ENCODE measurements at places on chromosomes 3 and 15.

GRCh38 chr15:33152502-33153109 is 41.9 kb downstream of the FMN1 start:
- DNase-seq: no peak

- peak; percentile 48 for DNase-seq
Observed at GRCh38 chr15:66294157-66294931, 976 bp downstream of the DIS3L start.

DNA sequence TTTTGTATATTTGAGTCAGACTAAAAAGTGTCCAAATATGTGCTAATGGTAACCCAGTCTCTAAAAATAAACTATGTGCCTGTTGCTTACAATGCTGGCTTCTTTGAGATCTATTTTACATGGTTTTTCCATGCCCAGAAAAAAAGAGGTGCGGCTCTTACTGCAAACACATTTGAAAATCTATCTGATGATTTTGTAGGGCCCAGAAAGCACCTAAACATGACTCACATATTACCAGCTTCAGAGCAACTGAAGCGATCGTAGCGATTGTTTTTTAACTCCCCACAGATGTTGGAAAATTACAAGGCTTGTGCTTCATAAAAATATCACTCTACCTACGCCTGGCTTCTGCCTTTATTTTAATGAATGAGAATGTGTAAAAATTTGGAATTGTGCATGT is 53.5 kb downstream of the SUCNR1 start:
- no peak for DNase-seq

DNA sequence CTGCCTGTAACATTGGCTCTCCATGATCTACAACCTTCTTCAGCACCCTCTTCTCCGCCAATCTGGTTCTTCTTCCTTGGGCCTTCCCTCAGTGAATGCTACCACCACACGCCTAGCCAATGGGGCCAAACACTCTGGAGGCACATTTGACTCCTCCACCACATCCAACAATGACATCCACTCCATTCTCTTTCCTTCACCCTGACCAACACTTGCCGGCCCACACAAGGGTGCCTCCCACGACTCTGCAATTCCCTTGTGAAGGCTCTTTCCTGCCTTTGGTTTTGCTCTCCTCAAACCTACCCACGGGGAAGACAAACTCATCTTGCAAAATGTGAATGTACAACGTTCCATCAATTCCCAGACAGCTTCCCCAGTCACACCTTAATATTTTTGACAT is 263.8 kb downstream of the FOXP1 start:
- no peak for DNase-seq

GRCh38 chr15:64163659-64164362 is 989 bp upstream of the PPIB start:
- DNase-seq: peak; percentile 46

DNA sequence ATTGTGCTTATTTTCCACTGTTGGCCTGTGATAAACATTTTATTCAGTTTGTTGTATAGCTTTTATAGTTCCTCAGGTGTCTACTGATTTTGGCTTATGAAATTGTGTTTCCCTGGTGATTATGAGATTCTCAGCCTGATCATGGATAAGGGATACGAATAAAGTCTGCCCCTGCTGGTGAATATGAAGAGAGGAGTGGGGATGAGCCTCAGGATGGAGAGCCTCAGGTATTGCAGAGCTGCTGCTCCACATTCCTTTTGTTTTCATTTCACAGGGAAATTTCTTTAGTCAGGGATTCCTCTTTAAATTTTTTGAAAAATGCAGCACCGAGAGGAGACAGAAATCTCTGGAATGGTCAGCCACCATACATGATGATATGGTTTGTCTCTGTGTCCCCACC is 14.7 kb upstream of the RAB6B start:
- no peak for DNase-seq

DNA sequence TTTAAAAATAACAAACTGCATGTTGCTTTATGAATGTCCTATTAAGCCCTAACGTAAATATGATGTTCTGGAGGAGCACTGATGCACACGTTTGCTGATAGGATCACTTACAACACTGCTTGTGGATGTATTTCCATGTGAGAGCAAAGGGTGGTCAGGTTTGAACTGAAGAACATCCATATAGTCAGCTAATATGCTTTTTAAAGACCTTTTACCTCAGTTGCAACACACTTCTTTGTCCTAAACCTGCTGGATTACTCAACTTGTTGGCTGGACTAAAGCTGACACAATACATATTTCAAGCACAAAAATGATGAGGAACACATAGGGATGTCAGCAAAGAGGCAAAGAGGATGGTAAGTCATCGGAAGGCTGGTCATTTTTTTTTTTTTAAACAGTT is 186.6 kb downstream of the TIGIT start:
- DNase-seq: no peak

GRCh38 chr15:70195587-70196305 is 98.0 kb upstream of the TLE3 start:
- DNase-seq: no peak

DNA sequence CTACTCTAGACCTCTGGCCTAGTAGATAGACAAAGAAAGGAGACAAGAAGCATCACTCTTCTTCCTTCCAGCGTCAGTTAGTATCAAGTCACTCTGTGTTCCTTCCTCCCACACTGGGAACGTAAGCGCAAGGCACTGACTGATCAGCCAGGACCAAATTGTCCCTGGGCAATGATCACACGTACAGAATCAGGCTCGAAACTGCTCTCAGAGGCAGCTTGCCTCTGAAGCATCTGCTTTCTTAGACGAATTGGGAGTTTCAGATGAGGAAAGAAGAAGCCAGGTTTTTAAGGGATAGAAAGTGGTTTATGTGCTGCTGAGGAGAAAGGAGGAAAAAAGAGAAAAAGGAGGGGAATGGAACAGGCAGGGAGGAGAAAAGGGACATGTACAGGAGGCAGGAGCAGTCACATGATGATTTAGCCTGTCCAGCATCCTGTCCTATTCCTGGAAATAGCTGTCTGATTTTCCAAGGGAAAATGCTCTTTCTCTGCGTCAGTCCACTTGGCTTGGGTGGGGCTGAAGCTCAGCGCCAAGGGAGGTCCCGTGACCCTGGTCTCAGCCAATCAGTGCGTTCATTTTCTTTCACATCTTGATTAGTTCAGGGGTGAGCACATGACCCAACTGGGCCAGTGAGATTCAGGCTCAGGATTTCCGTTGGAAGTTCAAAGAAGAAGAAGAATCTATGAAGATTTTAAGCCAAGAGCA is 102.0 kb upstream of the PRICKLE2 start:
- DNase-seq: no peak

- no peak for DNase-seq
Observed at GRCh38 chr3:187629711-187630110, 40.5 kb downstream of the SST start.

DNA sequence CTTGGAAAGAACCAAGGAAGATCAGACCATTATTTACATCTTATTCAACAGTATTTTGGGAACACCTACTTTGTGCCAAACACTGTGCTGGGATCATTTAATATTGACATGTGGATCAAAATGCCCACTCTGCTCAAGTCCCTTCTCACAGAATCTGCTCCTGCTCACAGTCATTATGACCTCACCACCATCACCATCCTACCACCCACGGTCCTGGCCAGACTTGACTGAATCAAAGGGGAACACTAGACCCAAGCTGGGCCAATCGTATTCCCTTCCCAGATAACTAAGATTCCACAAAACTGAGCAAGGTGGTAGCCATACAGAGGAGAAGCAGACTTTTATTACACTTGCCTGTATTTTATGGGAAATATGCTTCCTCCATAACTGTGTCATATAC is 3.4 kb upstream of the CEP152 start:
- peak; percentile 17 for DNase-seq

DNA sequence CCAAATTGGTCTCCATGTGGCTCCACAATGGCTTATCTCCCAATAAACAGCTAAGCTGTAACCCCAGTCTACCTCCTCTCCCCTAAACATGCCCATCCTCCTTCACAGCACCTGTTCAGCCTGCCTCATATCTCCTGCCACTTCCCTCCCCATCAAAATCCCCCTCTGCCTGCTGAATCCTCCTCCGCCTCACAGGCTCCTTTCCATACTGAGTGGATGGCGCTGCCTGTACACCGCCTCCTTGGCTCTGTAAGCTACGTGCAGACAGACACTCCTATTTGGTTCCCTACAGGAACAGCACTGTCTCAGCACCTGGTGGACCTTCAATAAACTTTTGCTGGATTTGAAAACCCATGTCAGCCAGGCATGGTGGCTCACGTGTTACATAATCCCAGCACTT is 53.7 kb downstream of the ADCY5 start:
- DNase-seq: no peak

DNA sequence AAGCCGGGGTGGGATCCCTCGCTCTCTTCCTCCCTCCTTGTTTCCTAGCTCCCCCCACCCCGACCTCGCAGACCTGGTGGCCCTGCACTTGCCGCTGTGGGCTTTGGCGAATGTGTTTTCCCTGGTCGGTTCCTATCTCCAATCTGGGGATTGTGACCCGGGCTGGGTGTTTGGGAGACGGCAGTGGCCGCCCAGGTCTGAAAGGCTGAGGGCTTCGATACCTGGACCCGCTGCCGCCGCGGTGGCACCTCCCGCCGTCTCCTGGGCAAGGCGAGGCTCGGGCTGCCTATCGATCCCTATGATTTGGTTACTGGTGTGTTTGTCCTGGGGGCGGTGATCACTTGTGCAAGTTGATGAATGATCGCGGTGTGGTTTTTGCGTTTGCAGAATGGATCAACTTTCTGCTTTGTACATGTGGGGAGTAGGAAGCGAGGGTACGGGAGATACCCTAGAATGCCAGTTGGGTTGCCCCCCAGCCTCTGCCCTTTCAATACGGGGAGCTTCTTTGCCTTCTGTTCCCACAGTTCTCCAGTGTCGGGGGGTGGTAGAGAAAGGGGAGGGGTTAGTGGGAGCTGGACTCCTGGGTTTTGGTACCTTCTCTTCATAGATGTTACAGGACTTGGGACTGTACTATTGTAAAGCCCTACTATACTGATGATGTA is 3.0 kb downstream of the BBX start:
- peak; percentile 49 for DNase-seq

DNA sequence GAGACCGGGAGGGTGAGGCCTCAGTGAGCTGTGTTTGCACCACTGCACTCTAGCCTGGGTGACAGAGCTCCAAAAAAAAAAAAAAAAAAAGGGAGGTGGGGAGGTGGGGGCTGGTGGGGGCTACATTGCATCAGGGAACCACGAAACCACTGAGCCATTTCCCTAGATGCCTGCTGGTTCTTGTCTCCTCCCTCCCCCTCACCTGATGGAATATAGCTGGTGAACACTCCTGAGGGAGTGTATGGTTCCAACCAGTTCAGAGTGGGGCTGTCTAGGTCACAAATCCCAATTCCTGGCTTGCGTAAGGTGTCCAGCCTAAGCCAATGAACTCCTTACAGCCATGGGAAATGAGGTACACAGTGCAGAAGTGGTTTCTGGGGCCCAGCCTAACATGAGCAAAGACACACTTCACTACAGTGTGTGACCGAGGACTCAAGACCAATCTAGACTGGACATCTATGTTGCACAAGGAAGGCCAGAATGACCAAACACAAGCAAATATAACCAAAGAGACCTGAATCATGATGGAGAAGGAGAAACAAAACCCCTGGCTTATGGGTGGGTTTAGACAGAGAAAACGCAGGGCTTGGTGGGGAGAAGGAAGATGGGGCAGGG is 39.1 kb upstream of the OSBPL11 start:
- DNase-seq: no peak

DNA sequence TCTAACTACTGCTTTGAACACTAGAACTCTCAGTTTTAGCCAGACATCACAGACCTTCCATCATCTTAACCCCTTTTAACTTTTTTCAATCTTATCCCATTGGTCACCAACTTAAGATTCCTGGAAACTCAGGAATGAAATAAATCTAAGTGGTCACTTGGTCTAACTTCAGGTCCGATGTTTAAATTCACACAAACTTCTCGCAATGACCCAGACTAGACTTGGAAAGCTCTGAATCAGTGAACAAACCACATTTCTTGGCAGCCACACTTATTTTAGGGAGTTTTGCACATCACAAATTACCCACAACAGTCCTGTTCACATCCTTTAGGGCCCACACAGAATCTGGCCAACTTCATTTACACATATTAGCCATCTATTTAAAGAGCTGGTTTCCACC is 118.9 kb downstream of the MAGI1 start:
- no peak for DNase-seq

DNA sequence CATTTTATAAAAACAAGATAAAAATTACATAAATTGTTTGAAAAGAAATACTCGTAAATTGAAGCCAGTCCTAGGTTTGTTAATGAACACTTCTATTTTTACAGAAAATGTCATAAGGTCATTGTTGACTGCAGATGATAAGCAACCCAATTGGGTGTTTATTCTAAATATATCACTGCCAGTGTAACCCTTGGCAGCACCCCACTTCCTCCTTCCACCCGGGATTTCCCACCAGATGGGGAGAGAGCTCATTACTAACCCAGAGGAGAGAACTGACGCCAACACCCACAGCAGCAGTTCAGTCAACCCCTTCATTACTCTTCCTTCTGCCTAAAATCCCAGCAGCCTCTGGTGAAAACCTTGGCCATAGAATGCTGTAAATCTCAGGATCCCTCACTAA is 307.6 kb downstream of the GAP43 start:
- DNase-seq: no peak

- DNase-seq: no peak
Observed at GRCh38 chr3:106783231-106783630, 594.0 kb upstream of the CCDC54 start.

- no peak for DNase-seq
Observed at GRCh38 chr15:85035980-85036379, 54.3 kb downstream of the PDE8A start.

DNA sequence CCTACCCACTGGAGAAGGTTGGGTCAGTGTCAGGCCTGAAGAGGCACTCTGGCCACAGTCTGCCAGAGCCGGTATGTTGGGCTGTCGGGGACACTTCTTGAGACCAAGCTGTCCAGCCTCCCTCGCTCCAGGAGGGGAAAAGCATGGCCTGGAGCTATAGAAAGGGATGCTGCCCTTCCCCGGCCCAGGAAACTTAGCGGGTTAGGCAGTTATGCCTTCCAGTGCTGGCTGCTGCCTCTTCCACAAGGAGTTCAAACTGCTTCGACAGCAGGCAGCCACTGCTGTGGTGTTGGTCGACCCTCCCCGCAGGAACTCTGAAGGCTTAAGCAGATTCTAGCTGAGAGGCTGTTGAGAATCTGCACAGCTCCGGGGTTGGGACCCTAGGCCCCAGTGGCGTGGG is 819.4 kb downstream of the DIPK2A start:
- DNase-seq: no peak

DNA sequence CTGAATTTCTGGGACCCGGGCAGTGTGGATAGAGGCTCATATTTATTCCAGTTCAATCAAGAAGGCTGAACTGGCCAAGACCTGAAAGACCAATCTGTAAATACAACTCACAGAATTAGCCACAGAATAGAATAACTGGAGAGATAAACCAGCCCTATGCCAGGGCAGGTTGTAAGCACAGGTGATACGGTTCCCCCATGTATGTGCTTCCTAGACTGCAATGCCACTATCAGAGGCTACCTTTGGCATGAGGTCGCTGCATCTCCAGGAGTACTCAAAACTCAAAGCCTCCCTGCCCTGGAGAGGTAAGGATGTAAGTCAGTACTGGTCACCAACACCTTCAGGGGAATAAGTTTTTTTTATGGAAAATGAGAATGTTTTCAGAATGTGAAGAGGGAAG is 235.5 kb downstream of the NR1D2 start:
- no peak for DNase-seq
